IPS DF 19.7 (cell line): ENCODE measurements at places on chromosomes 3 and 15.

DNA sequence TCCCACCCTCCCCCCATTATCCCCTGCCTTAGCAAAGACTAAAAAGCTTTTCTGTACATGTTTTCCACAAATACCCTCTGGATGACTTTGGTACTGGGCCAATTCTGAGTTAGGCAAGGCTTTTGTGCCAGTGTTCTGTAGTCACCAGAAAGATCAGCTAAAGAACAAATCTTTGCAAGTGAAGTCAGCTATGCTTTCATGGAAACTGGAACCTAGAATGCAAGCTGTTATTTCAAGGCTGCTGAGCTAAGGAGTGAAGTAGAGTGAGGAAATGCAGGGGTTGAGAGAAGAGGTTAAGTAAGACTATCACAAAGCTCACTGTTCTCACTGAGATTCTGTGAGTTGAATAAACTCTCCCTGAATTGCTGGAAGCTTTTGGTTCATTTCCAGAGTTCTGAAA is 107.8 kb upstream of the CNTN3 start:
- no peak for DNase-seq

- no peak for DNase-seq
Observed at GRCh38 chr3:18890449-18890848, 257.9 kb upstream of the KCNH8 start.

DNA sequence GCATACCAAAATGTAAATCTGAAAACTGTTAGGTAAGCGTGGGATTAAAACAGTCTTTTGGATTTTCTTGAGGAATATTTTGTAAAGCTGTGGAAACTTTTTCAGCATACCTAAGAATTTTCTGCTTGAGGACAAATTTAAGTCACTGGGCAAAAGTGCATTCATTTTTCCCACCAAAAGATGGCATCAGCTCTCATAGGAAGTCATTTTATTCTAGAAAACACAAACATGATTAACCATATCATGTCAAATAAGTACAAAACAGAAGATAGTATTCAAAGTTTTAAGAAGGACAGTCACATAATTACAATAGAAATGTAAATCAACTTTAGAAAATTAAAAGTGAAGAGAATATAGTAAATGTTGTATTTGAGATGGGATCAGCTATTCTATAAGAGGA is 63.5 kb downstream of the SLC49A4 start:
- no peak for DNase-seq

- no peak for DNase-seq
Observed at GRCh38 chr3:31924610-31925270, 56.3 kb downstream of the OSBPL10 start.

GRCh38 chr3:46301122-46301835 is 52.6 kb upstream of the CCR2 start:
- DNase-seq = no peak

- DNase-seq = no peak
Observed at GRCh38 chr3:10907262-10907661, 85.3 kb upstream of the SLC6A1 start.

- no peak for DNase-seq
Observed at GRCh38 chr15:92664178-92664900, 8.8 kb upstream of the FAM174B start.

GRCh38 chr3:28917895-28918475 is 362.9 kb upstream of the RBMS3 start:
- DNase-seq = no peak

- no peak for DNase-seq
Observed at GRCh38 chr3:53834429-53835095, 11.7 kb downstream of the CHDH start.
